ENCODE measurements at places on chromosomes 2 and 18.

- DNase-seq: no peak
Observed at GRCh38 chr18:37698508-37699040, 133.0 kb upstream of the CELF4 start.

DNA sequence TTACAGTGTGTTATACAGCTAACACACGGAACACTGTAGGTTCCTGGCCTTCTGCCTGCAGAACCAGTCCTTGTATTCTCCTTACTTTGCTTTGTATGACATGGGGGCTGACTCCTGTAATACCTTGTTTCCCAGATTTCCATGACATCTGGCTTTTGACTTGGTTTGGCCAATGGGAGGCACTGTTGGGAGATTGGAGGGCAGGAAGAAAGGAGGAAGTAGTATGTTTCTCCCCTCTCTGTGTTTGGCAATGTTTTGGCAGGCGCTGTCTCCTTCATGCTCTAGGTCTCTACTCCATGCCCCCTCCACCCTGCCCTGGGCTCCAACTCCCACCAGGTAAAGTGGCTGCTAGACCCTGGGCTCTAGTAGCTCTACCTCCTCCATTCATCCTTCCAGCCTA, 331.1 kb upstream of the SLC14A2 start:
- no peak for DNase-seq

GRCh38 chr2:203533676-203534591, 1.2 kb downstream of the RAPH1 start:
- DNase-seq: peak; percentile 59

DNA sequence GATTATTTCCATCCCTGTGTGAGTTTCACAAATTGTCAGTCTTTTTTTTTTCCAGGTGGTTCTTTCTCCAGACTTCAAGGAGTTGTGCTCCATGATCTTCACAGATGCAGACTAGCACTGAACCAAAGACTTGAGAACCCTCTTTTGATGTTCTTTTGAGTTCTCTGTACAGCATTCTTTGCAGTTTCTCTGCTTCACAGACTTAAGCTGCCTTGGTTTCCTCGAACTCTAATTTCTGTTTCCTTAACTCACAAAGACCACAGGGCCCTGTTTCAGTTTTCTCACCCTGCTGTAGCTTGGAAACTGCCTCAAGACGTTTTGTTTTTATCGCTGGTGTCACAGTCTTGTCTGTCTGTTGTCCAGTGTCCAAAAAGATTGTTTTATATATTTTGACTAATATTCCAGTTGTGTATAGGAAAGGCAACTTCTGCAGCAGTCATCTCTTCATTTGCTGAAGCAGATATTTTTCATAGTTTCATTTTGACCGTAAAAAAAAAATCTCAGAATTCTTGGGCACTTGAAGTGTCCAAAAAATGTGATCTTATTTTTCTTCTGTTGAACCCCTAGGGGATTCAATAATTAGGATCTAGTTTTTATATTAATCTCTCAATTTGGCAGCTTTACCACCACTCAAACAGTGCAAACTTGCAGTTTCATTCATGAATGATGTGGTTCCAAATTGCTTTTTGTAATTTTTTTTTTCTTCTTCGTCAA, 97.0 kb upstream of the MC4R start:
- no peak for DNase-seq

GRCh38 chr2:67400560-67401485, 3.7 kb downstream of the ETAA1 start:
- peak; percentile 42 for DNase-seq

DNA sequence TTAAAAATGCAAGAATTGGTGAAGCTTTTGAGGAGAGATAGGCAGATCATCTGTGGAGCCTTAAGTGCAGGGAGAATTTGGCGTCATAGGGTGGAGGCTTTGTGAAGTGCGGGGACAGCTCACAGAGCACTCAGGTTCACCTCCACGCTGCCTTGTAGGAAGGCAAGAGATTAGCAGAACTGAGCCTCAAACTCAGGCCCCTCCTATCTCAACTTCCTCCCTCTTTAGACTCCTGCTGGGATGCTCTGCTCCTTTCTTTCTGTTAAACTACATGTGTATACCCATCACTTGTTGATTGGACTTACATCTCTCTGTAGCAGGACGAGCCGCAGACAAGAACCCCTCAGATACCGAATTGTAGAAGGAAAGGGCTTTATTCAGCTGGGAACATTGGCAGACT, 422.2 kb downstream of the SETBP1 start:
- no peak for DNase-seq

DNA sequence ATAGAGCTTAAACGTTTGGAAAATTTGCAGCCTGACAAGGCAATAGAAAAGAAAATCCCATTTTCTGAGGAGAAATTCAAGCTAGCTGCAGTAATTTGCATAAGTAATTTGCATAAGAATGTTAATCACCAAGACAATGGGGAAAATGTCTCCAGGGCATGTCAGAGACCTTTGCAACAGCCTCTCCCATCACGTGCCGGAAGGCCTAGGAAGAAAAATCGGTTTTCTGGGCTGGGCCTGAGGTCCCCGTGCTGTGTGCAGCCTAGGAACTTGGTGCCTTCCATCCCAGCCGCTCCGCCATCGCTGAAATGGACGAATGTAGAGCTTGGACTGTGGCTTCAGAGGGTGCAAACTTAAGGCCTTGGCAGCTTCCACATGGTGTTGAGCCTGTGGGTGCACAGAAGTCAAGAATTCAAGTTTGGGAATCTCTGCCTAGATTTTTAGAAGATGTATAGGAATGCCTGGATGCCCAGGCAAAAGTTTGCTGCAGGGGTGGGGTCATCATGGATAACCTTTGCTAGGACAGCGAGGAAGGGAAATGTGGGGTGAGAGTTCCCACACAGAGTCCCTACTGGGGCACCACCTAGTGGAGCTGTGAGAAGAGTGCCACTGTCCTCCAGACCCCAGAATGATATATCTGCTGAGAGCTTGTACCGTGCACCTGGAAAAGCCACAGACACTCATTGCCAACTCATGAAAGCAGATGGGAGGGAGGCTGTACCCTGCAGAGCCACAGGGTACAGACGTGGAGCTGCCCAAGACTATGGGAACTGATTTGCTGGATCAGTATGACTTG, 164.6 kb downstream of the GULP1 start:
- no peak for DNase-seq

- peak; percentile 84 for DNase-seq
Observed at GRCh38 chr2:216294305-216294704, 78.0 kb downstream of the MARCHF4 start.

DNA sequence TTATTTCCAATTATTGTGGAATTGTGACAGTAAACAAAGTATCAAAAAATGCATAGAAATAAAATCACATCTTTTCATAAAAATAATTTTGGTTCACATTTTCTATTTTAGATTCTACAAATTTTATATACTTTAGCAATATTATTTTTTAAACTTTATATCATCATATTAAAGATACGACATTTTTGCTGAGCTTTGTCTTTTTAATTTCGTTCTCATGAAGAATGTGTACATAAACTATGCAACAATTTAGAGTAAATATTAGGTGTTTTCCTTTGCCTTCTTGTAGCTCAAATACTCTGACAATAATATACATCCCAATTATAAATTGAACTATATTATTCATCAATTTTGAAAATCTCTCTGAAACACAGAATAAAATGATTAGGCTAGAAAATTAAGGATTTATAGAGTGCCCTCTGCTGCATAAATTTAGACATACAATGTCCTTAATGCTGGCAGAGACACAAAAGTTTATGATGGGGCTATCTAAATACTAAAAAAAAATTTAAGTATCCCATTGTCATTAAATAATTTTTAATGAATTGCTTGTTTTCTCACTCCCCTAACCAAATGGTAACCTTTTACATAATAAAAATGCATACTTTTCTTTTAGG, 45.7 kb downstream of the CCDC102B start:
- no peak for DNase-seq

GRCh38 chr2:111219285-111219684, 98.6 kb downstream of the BCL2L11 start:
- no peak for DNase-seq

DNA sequence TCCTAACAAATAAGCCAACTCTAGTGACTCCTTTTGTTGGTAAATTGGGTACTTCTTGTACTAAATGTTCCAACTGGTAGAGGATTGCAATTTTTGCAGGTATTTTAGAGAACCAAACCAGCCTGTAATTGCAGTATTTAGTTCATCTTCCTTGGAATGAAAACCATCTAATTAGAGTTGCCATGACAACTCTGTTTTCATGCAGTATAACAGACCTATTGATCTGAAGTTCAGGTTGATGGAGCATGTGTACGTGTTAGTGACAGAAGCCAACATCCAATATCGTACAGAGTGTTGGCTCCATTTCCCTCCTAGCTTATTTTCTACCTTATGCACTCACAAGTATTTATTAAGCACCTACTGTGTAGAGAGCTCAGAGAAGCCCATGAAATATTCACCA, 176.3 kb upstream of the FOSL2 start:
- DNase-seq: peak; percentile 61

GRCh38 chr2:215498431-215498830, 62.6 kb upstream of the FN1 start:
- no peak for DNase-seq

GRCh38 chr2:62204998-62205496, 9.1 kb downstream of the B3GNT2 start:
- no peak for DNase-seq

GRCh38 chr2:74425523-74425922, 4.0 kb downstream of the WDR54 start:
- DNase-seq: no peak

GRCh38 chr2:44897406-44897805, 44.1 kb upstream of the SIX3 start:
- no peak for DNase-seq

DNA sequence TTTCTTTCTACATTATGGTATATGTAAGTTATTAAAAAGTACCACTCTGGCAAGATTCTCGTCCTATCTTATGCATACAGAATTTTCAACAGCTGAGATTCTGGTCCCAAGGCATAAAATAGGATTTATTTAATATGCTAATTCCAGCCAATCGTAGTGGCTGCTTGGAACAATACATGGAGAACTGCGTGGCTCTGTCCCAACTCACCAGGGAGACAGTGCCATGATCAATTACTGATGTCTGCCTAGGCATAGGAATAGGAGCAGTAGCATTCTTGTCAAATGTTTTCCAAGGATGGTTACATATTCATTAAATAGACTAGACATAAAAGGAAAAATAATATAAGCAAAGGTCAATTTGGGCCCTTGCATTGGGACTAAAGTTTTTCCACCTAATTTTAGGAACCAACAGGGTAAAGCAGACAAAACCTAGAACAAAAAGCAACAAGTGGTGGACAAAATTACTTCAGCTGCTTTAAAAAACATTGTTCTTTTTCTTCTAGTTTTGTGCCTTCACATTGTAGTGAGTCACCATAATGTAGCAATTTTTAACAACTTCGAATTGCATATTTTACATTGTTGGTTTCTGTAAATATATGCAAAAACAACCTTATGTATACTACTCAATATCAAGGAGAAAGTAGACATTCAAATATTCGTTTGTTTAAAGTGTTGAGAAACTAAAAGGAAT, 232.8 kb upstream of the ATP5MC3 start:
- no peak for DNase-seq

DNA sequence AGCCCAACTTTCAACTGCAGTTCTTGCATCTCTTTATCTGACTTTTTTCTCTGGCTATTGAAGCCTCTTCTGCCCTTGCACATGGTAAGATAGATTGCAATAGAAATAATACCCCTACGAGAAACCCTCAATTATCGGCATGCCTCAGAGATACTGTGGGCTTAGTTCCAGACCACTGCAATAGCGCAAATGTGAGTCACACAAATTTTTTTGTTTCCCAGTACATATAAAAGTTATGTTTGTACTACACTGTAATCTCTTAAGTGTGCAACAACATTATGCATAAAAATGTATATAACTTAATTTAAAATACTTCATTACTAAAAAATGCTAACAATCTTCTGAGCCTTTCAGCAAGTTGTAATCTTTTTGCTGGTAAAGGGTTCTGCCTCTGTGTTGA, 124.7 kb downstream of the PDE1A start:
- peak; percentile 29 for DNase-seq

- DNase-seq: peak; percentile 73
Observed at GRCh38 chr2:100730290-100730868, 89.6 kb upstream of the NPAS2 start.

Measured in renal cortical epithelial cell (primary cell).